ENCODE measurements at places on chromosomes 7 and 10.
A peak's percentile ranks its signal among the peaks of the same experiment; 100 is the strongest.

DNA sequence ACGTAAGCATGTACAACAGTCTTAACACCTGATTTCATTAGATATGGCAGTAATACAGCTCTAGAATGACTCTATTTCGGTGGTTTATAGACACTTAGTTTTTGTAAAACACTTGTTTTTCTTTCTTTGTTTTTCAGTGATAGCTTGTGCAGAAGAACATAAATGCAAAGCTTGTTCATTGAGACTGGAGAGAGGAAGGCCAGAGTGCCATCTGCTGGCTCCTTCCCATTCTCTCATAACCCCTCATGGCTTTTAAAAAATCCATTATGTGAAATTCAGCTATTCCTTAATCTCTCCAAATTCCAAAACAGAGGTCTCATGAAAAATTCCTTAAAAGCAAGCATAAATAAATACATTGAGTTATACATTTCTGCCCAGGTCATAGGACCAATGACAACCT is 76.3 kb downstream of the CACNB2 start:
- DNase-seq = no peak

- no peak for DNase-seq
These were observed 5.1 kb downstream of the TMEM26 start for GRCh38 chr10:61448091-61448490.

GRCh38 chr7:109577265-109577664 is 1007.6 kb downstream of the DNAJB9 start:
- DNase-seq = no peak

DNA sequence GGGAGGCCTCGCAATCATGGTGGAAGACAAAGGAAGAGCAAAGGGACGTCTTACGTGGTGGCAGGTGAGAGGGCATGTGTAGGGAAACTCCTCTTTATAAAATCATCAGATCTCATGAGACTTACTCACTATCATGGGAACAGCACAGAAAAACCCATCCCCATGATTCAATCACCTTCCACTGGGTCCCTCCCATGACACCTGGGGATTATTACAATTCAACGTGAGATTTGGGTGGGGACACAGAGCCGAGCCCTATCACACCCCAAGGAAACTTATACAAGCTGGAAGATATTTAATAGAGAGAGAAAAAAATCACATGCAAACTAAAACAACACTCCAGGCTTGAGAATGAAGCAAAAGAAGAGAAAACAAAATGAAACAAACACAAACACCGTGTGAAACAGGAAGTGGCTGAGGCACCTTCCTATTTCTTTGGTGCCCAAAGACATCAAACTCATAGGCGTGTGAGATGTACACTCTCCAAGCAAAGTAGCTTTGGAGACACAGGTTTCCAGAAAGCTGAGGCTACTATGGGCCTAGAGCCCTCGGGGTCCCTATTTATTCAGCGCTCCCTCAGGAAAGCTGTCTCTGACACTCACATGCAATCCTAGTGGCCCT is 97.2 kb downstream of the PRKCQ start:
- DNase-seq = no peak

DNA sequence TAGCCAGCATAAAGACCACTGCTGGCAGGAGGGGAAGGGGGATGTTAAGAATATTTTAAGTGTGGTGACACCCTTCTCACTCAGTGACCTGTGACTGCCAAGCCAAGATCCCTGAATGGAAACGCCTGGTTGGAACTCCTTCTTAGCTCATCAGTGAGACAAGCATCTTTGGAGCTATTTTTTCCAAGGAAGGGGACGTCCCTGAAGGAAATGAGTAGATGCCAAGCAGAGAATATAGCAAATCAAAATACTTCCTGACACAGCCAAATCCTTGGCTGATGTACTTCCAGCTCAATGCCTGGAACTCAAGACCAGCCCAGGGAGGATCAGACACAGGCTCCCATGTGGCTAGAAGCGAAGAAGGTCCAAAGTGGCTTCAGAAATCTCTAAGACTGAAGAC is 82.2 kb downstream of the SORBS1 start:
- no peak for DNase-seq

DNA sequence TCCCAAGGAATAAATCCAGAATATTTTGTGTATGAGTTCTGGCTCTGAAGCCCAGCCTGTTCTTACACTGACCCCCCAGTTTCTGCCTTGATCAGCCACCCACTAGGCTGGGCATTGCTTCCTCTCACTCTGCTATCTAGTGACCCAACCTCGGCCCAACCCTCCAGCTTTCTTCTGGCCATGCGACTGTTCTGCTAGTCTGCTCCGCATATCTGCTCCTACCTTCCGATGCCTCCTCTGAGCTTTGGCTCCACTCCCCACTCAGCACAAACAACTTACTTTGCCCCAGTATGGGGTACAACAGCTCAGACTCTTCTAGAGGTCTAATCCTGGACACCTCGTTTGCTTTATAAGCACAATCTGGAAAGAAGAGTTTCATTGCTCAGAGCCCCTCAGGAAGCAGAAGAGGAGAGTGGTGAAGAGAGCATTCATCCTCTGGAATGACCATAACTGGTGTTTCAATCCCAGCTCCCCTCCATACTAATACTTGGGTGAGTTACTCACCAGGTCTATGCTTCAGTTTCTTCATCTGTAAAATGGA is 99.6 kb downstream of the NPSR1 start:
- DNase-seq = no peak

DNA sequence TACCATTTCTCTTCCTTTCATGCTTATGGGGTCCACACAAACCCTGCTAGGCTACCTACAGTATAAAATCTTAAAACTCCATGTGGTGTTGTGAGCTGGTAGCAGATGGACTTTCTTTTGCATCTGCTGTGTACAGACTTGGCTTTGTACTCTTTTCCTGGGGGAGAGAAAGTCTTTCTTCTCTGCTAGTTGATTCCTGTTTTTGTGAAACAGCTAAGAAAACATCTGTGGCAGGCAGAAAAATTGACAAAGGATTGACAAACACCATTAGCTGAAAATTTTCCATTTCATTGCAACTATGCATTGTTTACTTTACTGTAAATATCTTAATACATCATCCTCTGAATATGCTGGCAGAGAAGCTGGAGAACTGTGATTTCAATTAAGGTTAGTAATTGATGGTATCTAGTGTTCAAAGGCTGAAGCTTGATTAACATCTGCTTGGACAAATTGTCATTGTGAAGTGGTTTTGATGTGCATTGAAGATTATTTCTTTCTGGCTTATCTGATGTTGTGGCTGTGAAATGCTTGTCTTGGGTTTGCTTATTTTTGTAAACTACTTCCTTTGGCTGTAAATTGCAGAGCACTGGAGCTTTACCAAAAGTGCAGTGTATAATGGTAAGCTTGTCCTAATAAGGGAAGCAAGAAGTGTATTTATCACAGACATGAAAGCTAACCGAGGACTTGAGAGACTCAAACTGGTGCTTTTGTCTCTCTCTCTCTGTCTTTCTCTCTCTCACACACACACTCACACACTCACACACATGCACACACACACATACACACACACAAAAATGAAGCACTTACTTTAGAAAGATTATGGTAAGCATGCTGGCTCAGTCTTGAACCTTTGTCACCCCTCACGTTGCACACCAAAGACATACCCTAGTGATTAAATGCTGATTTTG is at the start of gene FOXP2:
FOXP2 (plus strand) TSS at position 660 of the 908 bp plus-strand sequence. CDS start 11,697 bp downstream, outside the sequence.
- DNase-seq = no peak

GRCh38 chr10:103574097-103575061 is 80.9 kb downstream of the NEURL1 start:
- no peak for DNase-seq

DNA sequence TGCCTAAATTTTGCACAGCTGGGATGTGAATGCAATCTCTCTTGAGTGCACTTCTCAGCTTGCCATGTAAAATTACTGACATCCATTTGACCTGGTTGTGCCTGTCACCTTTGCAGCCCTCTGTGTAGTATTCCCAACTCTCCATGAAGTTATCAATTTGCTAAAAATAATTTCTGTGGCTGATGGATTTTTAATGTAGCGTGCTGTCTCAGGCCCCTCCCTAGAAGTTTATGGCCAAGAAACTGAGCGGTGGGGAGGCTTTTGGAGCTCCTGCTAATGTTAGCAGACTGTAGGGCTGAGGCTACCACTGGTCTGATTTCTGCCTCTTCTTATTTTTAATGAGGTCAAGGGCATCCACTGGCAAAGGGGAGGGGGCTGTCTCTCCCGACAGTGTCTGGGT is 577.0 kb upstream of the DPP6 start:
- DNase-seq = no peak

DNA sequence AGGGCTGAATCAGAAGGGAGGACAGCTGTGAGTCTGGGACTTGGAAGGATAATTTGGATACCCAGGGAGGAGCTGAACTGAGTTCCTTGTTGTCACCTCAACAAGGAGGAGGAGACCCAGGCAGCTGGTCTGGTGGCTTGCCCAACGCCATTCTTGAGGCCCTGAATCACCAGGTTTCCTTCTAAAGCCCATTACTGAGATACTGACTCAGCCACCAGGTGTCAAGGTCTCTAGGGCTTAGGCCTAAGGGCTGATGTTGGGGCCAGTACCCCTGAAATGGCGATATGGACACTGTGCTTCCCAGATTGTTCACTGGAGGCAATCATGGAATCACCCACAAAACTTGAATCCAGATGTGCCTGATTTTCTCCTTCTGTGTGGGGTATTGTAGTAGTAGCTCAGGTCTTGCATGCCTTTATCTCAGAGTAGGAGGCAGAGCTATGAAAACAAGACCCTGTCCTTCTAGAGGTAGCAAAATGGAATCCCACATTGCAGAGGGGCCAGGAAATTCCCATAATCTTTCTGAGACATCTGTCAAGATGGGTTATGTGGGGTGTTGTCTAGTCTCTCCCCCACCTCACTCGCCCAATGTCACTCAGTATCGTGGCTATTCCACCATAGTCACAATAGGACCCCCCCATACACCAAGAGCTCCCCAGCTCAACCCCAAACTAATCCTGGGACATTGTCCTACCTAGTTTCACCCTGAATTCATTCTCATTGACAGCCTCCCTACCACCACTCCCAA is 1.8 kb upstream of the ATG9B start:
- peak; percentile 55 for DNase-seq

DNA sequence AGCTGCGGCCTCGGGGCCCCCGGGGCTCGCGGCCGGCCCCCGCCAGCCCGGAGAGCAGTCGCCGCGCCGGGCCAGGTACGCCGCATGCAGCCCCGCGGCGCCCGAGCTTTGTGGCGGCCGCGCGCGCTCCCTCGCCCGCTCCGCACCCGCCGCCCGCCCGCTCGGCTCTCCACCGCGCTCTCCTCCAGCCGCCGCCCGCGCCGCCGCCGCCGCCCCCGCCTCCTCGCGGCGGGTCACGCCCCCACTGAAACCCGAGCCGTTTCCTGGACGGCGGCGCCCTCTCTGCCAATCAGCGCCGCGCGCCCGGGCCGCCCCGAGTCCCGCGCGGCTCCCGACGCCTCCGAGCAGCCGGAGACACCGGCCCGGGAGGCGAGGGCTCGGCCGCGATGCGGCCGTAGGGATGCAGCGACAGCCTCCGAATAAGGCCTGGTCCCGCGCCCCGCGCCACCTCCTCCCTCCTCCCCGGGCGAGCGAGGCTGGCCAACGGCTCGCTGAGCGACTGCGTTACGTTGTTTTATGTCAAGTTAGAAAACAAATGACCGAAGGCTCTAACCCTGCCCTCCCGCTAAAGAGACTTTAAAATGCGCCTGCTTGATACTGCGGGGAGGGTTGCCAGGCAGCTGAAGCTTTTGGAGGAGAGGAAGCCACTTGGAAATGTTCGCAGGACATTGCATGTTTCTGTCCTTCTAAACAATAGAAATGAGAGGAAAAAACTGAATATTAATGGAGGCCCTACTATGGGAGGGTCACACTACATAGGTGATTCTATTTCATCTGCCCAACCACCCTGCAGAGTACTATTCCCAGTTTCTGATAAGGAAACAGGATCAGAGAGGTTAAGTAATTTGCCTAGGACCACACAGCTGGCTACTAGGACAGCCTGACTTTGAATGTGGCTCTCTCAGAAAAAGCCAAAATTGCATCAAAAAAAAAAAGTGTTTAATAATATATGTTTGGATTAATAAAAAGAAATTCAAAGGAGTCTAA is at the start of gene FGFR2:
FGFR2 (minus strand) TSS at position 182 of the 987 bp plus-strand sequence. CDS start 4,627 bp downstream, outside the sequence.
- DNase-seq = peak; percentile 86

GRCh38 chr7:76065016-76065612 is 17.2 kb downstream of the MDH2 start:
- DNase-seq = no peak

DNA sequence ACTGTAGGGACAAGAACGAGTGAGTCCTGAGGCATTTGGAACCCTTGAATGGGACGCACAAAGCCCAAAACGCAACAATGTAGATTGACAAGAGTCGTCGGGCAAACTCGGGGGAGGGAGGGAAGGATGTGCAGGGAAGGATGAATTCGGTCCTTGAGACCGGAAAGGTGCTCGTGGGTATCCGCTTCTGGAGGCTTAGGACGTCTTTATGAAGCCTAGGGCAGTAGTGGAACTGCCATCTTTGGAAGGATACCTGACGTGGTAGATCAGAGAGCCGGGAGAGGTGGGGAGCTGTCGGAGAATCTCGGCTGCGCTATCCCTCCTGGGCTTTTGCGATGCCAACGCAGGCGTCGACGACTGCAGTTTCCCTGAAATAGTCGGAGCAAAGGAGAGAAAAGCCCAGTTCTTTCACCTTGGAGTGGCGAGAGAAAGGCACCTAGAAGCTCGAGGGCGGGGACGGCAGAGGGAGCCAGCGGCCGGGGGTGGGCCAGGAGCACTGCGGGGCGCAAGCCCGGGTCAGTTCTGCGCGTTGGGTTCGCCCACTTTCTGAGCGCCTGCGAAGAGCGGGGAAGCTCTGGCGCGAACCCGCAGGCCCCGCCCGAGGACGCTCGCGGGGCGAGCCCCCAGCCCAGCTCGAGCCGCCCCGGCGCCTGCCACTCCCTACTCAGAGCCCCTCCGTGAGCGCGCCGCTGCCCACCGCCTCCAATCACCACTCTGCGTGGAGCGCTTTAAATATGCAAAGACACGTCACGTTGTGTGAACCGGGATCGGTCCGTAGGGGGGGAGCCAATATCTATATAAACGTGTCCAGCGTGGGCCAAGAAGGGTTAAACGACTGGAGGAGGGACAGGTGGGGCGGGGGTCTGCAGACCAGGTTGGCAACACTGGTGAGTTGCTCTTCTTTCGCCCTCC is at the start of gene CYP26C1:
CYP26C1 (plus strand) TSS at position 824 of the 912 bp plus-strand sequence. CDS start 466 bp downstream, outside the sequence.
- no peak for DNase-seq

- peak; percentile 85 for DNase-seq
These were observed 18.0 kb downstream of the ADAP1 start for GRCh38 chr7:936386-937054.

DNA sequence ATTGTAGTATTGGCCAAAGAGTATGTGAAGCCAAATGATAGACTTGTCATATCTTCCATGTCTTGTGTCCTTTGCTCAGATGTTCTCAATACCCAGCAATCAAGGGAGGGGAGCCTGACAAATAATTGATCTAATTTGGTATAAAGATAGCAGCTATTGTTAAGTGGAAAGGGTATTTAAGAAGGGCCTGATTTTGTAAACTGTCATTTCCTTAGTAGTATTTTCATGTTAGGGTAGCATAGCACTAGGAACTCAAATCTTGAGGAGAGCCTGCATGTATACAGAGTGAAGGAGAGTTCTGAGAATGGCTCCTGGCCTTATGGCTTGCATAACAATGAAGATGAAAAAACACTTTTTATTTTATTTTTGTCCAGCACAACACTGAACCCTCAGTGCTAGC is 53.1 kb downstream of the GNAI1 start:
- no peak for DNase-seq

Measured in ACHN (cell line).